ENCODE measurements at places on chromosomes 1 and 21.

DNA sequence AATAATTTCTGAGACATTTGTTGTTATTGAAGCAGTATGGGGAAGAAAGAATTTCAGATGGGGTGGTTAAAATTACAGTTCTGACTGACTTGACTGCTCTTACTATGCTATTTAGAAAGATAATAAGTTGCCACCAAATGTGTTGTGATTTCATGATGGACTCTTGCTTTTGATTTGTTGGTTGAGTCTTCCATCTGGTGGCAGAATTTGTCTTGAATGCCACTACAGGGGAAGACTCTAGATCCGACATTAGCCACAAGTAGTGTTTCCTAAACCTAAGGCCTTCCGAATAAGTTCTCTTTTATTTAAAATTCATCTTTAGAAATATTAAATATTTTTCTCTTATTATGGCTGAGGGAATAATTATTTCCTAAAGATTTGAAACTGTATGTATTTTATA lies 190.9 kb upstream of the ADGRL4 start:
- no peak for DNase-seq

GRCh38 chr1:156711011-156711817 lies 5.8 kb upstream of the CRABP2 start:
- no peak for DNase-seq

GRCh38 chr21:24658026-24658425 lies 949.3 kb downstream of the MRPL39 start:
- DNase-seq = no peak

GRCh38 chr1:169240449-169241232 lies 127.0 kb downstream of the NME7 start:
- no peak for DNase-seq

- DNase-seq = no peak
Observed at GRCh38 chr1:178869119-178869697, 1.7 kb downstream of the ANGPTL1 start.

DNA sequence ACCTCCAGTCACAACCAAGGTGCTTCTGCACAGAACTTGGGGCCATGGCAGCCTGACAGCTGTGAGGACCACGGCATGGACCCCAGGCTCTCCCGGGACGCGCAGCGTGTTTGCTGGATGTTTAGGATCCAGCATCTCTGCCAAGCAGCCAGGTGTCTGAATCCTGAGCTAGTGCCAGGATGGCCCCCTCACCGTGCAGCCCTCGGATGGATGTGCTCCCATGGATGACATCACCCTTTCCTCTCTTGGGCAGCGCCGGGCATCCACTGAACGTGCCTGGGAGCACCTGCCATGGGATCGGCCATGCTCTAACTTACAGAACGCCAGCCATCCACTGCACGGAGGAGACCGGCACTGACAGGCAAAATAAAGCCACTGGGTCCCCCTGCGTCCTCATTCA lies 53.9 kb downstream of the PRDM15 start:
- no peak for DNase-seq
